ENCODE measurements at places on chromosomes 5 and 9. TPM values are rescaled to one million over a fixed set of nuclear protein-coding genes. Genes with fewer than 3 reads are reported as not detected.

DNA sequence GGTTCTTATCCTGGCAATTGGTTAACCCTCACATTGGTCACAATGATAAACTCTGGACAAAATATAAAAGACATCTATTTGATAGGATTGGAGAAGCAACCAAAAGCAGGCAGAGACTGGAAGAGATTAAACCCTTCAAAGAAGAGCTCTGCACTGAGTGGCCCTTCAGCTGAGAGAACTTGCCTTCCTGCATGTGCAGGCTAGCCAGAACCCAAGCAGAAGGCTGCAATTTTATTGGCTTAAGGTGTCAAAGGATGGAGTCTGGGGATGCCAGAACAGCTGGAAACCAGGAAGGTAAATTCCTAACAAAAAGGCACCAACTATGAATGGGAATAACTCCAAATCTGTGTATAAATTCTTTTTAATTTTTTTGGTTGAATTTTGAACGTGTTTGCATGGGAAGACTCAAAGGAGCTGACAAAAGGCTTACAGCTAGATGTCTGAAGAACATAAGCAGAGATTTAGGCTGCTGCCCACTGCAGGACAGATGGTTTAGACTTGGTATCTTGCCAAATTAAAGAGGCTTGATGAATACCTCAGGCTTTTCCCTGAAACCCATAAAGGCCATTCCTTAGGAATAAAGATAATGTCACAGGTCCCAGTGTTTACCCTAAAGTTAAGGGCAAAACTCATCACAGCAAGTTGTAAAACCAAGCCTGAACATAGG, 66.3 kb downstream of the NR2F1 start:
- DNase-seq: peak; percentile 9

DNA sequence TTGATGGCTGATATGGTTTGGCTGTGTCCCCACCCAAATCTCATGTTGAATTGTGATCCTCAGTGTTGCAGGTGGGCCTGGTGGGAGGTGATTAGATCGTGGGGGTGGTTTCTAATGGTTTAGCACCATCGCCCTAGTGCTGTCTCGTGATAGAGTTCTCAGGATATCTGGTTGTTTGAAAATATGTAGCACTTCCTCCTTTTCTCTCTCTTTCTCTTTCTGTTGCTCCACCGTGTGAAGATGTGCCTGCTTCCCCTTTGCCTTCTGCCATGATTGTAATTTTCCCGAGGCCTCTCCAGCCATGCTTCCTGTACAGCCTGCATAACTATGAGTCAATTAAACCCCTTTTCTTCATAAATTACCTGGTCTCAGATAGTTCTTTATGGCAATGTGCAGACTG, 111.6 kb downstream of the SREK1 start:
- DNase-seq: no peak

DNA sequence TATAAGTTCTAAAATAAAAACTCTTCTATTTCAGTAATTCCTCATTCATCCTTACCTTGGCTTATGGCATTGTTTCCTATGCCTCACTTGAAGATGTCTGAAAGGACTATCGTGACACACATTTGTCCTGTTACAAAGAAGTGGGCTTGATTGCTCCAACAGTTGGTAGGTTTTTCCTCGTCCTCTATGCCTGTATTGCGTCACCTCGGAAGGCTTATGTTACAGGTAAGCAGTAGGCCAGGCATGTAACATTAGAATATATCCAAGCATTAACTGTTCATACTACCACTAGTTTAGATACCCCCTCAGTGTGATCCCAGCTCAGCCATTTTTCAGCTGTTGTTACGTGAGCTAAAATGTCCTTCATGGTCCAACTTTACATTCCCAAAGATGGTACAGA, 116.7 kb downstream of the MLLT3 start:
- DNase-seq: no peak

DNA sequence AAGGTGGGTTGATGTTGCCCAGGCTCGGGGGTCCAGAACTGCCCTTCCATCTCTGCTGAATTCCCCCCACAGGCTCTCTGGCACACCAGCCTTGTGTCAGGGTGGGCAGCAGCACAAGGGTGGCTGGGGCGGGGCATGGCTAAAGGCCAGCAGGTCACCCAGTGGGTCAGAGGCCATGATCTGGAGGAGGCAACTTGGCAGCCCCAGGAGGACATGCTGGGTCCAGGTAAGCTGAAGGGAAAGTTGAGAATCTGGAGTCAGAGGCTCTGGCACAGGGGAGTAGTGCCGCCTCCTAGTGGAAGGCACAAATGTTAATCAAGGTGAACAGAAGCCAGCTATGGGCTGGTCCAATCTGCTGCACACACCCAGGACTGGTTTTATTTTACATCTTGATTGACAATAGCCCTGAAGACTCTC, 6.2 kb downstream of the TMEM8B start:
- no peak for DNase-seq

GRCh38 chr5:179820483-179821297, at the start of gene SQSTM1:
Gene SQSTM1, plus strand, starts transcription at chr5:179820905. Its CDS starts 32 bp downstream, at chr5:179820937.
- peak; percentile 45 for DNase-seq

- no peak for DNase-seq
Measured at GRCh38 chr5:2334719-2335118, 416.8 kb downstream of the IRX2 start.

GRCh38 chr5:40429258-40430100, 250.2 kb upstream of the PTGER4 start:
- peak; percentile 80 for DNase-seq

- DNase-seq: no peak
Measured at GRCh38 chr5:157286761-157287211, 20.9 kb downstream of the CYFIP2 start.

DNA sequence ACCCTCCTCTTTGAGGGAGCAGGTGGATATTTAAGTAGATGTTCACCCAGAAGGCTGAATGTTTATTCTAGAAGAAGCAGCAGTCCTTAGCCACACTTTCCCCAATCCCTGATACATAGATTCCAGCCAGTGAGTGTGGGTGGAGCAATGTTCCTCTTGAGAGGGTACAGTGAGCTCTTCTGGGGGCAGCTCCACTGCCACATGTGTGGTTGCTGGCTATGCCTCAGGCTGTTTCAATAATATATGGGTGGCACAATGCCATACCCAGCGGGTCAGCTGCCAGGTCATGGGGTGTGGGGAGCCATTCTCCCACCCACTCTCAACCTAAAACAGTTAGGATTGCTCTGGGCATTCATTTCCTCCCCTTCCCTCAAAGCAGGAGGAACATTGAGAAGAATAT, 61.6 kb upstream of the DAB2 start:
- no peak for DNase-seq

Gene GGTA1
- total RNA-seq: 0.13 TPM

Gene FAM151B
- 0.79 TPM for total RNA-seq

Gene CCDC152
- under 0.01 TPM for total RNA-seq

Gene P4HA2
- total RNA-seq: 190 TPM

Gene CDK9
- total RNA-seq: 78.5 TPM

Gene RCL1
- 13.2 TPM for total RNA-seq

Gene SLC25A2
- not detected for total RNA-seq

Gene DAB2IP
- total RNA-seq: 8.4 TPM

All from bronchial epithelial cell (primary cell).